ENCODE measurements at places on chromosomes 2 and 18. TPM values are rescaled to one million over a fixed set of nuclear protein-coding genes. Genes with fewer than 3 reads are reported as not detected.

GRCh38 chr2:38932586-38932985 lies 42.9 kb downstream of the ARHGEF33 start:
- no peak for DNase-seq

DNA sequence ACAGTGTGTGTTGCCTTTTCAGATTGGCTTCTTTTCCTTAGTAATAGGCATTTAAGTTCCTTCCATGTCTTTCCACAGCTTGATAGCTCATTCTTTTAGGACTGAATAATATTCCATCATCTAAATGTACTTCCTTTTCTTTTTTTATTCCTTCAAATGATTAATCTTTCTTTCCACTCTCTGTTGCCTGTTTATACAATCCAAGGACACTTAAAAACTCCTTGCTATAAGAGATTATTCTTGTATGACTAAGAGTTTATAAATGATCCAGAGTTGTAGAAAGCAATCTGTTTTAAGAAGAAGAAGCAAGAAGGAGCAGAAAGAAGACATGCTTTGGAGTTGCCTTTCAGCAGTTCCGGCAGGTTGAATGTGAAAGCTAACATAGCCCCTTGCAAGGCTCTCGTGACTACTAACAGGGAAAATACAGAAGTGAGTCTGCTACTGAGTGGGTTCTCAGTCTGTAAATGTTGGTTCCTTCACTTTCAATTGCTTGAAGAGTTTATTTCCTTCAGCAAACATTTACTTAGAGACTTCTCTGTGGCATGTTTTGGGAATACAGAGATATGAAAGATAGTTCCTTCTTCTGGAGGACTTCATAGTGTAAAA lies 123.0 kb downstream of the PMAIP1 start:
- no peak for DNase-seq

GRCh38 chr18:66621816-66622576 lies 18.1 kb upstream of the CDH19 start:
- no peak for DNase-seq

DNA sequence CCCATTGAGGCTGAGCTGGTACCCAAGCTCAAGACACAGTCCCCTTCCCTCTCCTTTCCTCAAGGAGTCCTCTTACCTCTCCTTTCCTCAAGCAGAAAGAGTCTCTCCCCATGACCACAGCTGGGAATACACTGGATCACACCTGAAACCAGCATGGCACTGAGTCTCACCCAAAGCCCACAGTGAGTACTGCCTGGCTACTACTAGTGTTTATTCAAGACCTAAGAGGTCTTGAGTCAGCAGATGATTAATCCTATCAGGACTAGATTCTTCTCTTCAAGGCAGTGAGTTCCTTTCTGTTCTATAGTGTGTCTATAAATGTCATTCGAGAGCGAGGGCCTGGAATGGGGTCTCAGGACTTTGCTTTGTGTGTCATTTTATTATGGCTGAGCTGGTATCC lies 111.4 kb downstream of the METTL4 start:
- no peak for DNase-seq

GRCh38 chr2:221454459-221455105 lies 117.5 kb downstream of the EPHA4 start:
- DNase-seq, result no peak

DNA sequence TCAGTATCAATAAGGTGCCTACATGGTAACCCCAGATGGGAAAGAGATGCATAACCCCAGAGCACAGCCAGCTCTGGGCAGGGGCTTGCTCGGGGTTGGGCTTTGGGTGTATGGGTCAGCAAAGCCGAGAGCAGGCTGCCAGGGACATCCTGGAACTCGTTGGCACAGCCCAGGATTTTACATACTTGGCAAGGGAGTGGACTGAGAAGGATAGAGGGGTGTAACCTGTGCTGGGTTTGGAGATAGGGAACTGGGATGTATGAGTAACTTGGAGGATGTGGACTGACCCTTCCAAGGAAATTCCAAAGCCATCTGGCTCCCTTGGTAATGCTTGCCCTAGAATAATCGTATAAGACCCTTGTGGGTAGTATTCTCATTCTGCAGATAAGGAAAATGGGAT lies 44.2 kb downstream of the GPR39 start:
- no peak for DNase-seq

DNA sequence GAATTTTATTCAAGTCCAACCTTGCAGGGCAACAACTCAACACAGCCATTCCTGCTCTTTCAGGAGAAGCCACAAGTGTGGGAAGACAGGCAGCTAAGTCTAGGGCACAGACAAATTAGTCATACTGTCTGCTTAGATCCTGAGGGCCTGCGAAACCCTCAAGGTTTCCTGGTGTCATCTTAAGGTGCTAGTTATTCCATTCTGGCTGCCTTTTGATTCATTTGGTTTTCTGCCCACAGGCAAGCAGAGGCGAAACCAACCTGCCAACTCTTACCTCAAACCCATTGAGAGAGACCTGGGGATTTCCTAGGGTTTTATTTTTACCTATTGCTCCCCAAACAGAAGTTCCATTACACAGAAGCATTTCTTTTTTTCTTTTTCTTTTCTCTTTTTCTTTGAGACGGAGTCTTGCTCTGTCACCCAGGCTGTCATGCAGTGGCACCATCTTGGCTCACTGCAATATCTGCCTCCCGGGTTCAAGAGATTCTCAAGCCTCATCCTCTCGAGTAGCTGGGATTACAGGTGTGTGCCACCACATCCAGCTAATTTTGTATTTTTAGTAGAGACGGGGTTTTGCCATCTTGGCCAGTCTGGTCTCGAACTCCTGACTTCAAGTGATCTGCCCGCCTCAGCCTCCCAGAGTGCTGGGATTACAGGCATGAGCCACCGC lies 23.7 kb upstream of the SCYGR1 start:
- no peak for DNase-seq

GRCh38 chr18:78945628-78946027 lies 34.0 kb upstream of the SALL3 start:
- DNase-seq, result no peak

GRCh38 chr2:33505966-33506365 lies 29.5 kb downstream of the RASGRP3 start:
- DNase-seq, result no peak

DNA sequence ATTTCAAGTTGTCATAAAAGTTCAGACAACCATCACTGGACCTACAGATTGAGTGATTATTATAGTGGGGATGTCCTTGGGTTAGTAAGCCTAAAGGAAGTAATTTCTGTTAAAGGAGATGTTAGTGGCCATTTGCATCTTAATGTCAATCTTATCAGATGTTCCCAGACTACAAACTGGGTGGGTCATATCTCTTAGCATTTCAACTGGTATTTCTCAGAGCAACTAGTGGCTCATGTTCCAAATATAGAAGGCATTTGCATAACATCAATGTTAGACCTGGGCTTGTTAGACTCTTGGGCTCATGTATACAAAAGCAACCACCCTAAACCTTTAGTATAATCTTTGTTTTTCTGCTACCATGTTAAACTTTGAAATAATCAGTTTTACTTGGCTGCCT lies 17.9 kb downstream of the PLEKHA3 start:
- no peak for DNase-seq

DNA sequence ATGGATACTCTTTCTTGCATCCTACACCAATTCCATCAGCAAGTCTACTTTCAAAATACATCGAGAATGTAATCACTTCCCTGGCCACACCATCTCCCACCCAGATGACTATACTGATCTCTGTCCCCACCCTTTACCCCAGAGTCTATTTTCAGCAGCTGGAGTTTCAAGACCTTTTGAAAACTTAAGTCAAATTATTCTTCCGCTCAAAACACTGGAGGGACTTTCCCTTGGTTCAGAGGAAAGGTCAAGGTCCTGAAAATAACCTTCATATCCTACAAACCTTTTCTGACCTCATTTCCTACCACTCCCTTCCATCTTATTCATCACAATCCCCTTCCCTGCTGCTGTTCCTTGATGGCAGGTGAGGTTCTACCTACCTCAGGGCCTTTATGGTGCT lies 58.8 kb upstream of the LYPD6 start:
- no peak for DNase-seq

DNA sequence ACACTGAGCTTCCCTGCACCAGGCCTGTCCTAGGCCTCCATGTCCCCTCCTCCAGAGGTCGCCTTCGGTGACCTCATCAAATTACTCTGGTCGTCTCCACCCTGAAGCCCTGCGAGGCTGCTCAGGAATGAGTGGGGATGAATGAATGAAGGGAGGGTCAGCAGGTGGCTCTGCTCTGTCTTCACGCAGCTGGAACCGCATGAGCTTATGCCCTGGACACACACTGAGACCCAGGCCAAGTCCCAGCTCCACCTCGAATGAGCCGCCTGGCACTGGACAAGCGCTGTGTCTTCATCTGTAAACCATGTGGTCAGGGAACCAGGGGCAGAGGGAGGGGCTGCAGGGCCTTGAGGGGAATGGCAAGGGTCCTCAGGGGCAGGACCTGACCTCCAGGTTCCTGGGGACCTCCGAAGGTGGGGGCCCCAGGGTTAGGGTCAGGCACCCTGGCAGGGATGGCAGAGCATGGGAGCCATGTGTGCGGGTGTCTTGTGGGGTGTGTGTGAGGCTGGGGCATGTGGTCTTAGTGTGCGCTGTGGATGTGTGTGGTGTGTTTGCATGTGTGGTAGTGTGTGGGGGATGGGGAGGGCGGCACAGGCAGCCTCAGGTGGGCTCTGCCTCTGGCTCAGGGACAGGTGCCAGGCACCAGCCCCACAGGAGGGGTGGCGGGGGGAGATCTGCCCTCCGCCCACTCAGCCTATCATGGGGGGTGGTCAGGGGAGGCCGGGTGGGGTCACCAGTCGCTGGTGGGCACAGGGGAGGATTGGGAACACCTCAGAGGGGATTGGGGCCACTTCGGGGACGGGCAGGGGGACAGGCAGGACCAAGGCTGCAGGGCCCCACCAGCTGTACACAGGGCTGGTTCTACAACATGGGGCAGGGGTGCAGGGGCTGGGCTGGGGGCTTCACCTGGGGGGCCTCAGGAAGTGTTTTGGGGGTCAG lies 13.9 kb downstream of the ODC1 start:
- no peak for DNase-seq

GRCh38 chr2:207219676-207220501 lies 54.1 kb upstream of the KLF7 start:
- DNase-seq, result no peak

DNA sequence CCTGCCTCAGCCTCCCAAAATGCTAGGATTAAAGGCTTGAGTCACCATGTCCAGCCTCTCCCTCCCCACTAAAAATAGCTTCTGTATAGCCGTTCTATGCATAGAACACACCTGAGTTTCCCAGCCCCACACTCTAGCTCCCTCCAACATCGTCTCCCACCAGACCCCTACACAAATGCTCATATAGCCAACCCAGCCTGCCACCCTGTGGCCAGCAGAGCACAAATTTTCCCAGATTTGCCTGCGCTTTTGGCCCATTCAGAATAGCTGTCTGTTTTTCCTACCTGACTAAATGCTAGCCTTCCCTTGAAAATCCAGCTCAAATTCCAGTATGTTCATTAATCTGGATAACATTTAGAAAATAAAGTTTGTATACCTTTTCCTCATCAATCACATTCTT lies 22.8 kb downstream of the TRABD2A start:
- peak; percentile 14 for DNase-seq

- DNase-seq, result no peak
Measured at GRCh38 chr2:144503242-144503641, 16.7 kb downstream of the ZEB2 start.

GRCh38 chr2:31318361-31319336 lies 84.7 kb downstream of the EHD3 start:
- no peak for DNase-seq

GRCh38 chr2:27661371-27661770 lies 2.0 kb downstream of the SUPT7L start:
- no peak for DNase-seq

DNA sequence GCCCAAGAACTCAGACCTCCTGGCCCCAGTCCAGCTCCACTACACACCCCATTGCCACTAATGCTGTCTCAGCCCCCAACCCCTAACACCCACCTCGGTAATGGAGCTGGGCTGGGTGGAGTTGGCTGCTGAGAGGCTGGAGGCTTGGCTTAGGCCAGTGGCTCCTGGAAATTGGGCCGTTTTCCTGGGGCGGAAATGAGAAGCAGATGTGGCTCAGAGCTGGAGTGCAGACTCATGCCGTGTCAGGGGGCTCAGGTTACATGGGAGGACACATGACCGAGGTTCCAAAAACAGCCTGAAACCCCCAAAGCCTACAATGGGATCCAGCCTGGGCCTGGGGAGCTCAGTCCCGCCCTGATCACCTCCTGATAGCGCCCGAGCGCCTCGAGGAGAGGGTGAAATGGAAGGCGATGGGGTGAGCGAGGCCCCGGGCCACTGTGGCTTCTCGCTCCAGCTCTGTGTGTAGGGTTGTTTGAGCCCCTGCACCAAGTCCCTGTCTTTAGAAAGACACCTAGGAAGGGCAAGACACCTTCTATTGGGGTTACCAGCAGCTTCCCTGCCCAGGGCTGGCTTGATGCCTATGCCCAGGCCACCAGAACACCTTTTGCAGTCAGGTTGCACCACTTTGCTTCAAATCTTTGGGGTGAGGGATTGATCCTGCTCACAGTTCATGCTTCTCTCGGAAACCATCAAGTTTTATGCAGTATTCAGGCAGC lies 175.7 kb upstream of the HAAO start:
- peak; percentile 96 for DNase-seq

DNA sequence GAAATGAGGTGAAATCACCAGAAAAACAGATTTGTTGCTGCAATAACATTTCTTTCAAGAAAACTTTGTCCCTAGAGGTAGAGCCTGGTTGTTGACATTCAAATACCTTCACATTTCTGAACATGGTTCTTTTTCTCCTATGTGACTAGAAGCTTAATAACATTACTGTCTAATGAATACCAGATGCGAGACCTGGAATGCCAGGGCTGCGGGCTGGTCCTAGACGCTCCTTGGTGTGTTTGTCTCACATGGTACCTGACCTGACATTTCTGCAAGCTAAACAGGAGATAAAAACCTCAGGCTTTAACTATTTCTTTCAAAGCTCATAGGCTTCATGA lies 38.5 kb downstream of the ACKR3 start:
- no peak for DNase-seq

The ZNF519 gene
- 2.5 TPM for total RNA-seq

The CD8A gene
- total RNA-seq, result 0.91 TPM

The SOX11 gene
- not detected for total RNA-seq

The TP53I3 gene
- total RNA-seq, result 17.9 TPM

The DLX1 gene
- total RNA-seq, result 0.52 TPM

The VWA3B gene
- total RNA-seq, result 0.12 TPM

The CAPN13 gene
- 0.45 TPM for total RNA-seq

The SPHKAP gene
- total RNA-seq, result 0.13 TPM

The COLEC11 gene
- 0.34 TPM for total RNA-seq

The CPLX4 gene
- total RNA-seq, result not detected

The ASIC4 gene
- total RNA-seq, result 0.26 TPM

The EMX1 gene
- total RNA-seq, result not detected

The TUBA4B gene
- not detected for total RNA-seq

The SIGLEC15 gene
- total RNA-seq, result 1.9 TPM

The LYPD6 gene
- total RNA-seq, result 0.79 TPM

The KCNK3 gene
- 0.69 TPM for total RNA-seq

The SULT1C4 gene
- 1.1 TPM for total RNA-seq

The ANKRD30B gene
- total RNA-seq, result 0.10 TPM

The GCA gene
- 12.3 TPM for total RNA-seq

The UCN gene
- total RNA-seq, result 0.84 TPM

The CMPK2 gene
- total RNA-seq, result 1.9 TPM

The TUBA3E gene
- not detected for total RNA-seq

The CDH19 gene
- total RNA-seq, result 9.5 TPM

The IL37 gene
- 132 TPM for total RNA-seq

The PDIA6 gene
- total RNA-seq, result 50.5 TPM

Data from lower leg skin (tissue), 4 donors.